ENCODE measurements at places on chromosomes 7 and 10.

DNA sequence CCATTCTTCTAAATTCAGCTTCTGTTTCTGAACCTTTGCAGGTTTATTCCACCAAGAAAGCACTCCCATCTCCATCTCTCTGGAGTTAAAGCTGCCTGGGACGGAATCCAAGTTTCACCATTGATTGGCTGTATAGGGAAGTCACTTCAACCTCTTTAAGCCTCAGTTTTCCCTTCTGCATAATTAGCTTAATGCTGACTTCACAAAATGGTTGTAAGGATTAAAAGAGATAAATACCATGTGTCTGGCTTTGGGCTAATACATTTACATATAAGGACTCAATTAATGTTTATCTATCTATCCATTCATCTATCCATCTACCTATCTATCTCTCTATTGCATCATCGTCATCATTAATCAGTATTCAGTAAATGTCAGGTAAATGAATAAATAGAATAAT, 629.6 kb upstream of the MGMT start:
- DNase-seq = no peak

GRCh38 chr7:100711369-100711768, 5.4 kb downstream of the POP7 start:
- DNase-seq = no peak

- no peak for DNase-seq
These were observed at the start of gene HHEX for GRCh38 chr10:92689663-92690210. HHEX (plus strand) TSS chr10:92689955; CDS start chr10:92689987, 32 bp downstream.

- DNase-seq = no peak
These were observed 213.9 kb downstream of the ELFN1 start for GRCh38 chr7:1883834-1884582.

DNA sequence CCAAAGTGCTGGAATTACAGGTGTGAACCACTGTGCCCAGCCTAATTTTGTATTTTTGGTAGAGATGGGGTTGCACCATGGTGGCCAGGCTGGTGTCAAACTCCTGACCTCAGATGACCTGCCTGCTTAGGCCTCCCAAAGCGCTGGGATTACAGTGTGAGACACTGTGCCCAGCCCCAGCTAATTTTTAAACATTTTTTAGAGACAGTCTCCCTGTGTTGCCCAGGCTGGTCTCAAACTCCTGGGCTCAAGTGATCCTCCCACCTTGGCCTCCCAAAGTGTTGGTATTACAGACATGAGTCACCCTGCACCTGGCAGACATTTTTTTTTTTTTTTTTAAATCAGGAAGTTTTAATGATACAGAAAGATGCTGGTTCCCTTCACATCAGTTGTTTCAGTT, 15.5 kb downstream of the DENND10 start:
- no peak for DNase-seq

GRCh38 chr7:141014125-141014523, 628 bp downstream of the MRPS33 start:
- peak; percentile 1 for DNase-seq
